ENCODE measurements at places on chromosomes 4 and X.

GRCh38 chrX:106039920-106040319 lies 1.4 kb upstream of the SERPINA7 start:
- no peak for DNase-seq

DNA sequence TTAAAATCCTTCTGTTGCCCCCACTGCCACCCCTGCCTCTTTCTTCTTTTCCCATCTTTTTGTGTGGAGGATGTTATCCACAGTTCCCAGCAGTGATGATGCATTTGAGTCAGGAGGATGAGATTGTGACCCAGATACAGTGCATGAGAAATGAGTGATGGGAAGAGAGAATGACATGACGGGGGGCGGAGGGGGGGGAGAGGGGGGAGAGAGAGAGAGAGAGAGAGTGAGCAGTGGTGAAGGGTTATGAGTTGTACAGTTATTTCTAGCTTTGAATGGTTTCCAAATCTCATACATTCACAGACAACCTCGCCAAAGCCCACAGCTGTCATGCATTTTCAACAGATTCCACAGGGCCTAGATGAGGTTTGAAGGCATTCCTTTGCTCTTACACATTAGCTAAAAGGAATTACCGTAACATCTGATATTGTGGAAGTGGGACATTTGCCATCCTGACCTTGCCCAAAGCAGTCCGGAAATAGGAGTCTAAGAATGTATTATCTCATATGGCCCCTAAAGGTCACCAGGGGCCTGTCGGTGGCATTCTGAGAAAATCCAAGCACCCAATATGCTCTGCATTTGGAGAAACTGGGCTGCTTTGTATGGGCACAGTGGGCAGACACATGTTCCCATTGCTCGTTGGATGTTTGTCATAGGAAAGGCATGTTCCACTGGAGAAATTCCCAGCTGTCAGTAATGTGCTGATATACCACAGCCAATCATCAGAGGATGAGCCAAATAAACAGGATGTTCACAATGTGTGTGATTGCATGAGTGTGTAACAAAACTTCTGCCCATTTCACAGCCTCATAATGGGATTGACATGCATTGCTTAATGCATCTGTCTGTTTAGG lies 435.8 kb downstream of the SPRY1 start:
- DNase-seq = no peak

GRCh38 chr4:13678186-13678924 lies 50.8 kb upstream of the BOD1L1 start:
- no peak for DNase-seq

GRCh38 chrX:110159235-110159634 lies 156.3 kb downstream of the TMEM164 start:
- no peak for DNase-seq

DNA sequence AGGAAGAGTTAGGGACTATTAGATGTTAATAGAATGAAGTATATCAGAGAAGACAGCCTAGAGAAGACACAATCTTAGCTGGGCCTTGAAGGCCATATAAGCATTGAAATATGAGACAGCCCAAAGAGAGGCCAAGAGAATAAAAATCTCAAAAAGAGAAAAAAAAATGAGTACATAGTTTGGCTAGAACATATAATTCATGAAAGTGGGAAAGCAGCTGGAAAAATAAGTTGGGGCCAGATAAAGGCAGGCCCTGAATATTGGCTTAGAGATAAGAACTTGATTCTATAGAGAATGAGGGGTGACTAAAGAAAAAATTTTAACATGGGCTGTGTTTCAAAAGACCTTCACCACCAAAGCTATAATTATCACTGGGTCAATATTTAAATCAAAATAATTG lies 7.4 kb upstream of the UTP3 start:
- no peak for DNase-seq

DNA sequence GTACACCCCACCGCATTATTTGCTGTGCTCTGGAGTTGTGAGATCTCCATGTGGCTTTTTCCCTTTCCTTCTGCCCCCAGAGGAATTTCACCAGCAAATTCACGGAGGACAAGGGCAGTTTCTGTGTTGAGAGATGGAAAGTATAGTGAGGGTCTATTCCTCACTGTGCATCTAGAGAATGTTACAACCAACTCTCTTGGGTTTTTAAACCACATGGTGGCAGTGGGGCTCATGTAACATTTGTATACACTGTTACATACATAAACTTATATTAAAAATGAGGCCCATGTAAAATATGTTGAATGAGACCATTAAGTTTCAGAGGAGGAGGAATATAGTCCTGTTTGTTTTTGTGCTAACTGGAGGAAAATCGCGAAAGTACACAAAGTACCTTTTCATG lies 909 bp upstream of the PRKG2 start:
- DNase-seq = no peak

DNA sequence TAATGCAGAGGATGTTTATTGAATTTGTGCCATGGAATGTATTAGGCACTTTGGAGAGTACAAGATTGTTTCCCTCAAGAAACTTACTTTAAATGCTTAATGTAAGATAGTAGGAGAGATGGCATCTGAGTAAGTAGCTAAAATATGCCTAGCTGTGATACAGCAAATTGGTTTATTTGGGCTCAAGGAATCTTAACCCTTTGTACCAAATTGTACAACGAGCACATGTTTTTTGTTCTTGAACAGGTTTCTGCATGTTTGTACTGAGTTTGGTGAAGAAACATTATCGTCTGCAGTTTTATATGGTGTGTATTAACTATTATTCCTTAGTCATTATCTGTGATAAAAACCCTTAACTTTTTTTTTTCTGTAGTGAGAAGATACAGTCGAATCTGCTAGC lies 48.6 kb downstream of the CDS1 start:
- DNase-seq = no peak

- DNase-seq = no peak
Measured at GRCh38 chrX:2320580-2321327, 180.0 kb downstream of the DHRSX start.

DNA sequence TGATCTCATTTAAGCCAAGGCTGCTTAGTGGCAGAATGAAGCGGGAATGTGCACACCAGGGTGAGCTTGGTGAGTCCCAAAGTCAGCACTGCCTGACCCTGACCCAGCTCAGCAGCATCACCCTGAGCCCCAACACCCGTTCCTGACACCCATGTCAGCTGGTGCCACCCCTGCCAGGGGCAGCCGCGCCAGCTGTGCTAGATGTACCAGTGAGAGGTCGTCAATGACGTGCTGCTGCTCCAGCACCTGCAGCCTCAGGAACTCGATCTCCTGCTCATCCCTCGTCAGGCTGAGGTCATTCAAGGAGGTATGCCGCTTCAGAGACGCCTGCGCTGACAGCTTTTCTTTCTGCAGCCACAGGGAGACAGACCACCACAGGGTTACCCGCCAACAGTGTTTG lies 61.7 kb upstream of the C4orf50 start:
- DNase-seq = no peak

DNA sequence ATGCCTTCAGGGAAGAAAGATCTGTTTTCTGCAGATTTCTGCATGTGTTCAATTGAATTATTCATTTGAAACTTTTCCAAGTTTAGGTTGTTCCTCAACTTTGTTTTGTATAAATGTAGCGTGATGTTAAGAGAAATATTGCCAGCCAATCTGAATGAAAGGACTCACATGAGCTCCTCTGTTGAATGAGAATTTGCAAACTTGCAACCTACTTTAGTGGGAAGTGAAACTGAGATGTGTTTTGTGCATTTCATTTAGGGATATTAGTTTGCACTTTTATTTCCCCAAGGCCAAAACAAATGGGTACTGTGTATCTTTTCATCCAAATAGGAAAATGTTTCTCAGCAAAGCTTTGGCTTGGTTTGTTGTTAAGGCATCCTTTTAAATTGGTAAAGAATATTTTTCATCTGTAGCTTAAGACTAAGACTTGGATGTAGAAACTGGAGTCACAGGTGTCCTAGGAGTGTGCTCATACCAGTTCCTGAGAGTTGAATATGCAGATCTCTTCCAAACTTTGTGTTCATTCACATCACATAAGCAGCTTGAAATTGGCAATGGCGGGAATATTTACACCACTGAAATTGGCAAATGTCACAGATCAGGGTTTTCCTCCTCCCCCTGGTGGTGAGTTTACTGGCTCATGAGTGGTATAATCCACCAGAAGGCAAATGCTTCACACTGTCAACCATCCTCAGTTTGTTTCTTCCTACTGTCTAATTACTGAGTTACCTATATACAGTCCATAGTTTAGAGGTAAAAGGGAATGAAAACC lies 193.6 kb upstream of the BANK1 start:
- DNase-seq = no peak

DNA sequence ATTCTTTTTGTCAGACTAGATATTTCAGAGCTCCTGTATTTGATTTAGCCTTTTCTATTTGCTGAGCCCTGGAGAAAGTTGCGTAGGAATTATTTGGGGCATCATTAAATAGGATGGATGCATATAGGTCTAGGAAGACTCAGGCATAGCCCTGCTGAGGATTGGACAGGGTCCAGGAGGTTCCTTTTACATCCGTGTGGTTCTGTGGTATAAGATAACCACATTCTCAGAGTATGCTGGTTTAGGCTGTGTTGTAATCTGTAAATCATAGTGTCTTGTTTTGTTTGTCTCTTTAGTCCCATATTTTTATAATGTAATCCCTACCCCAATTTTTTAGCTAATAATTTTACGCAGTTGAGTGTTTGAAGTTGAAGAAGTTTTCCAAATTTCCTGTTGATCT lies 513.7 kb downstream of the RPA4 start:
- DNase-seq = no peak

GRCh38 chr4:29852537-29852936 lies 867.6 kb upstream of the PCDH7 start:
- no peak for DNase-seq

- DNase-seq = no peak
Measured at GRCh38 chrX:112664924-112665323, 14.8 kb downstream of the LHFPL1 start.
